ENCODE measurements at places on chromosomes 13 and 19. TPM values are rescaled to one million over a fixed set of nuclear protein-coding genes. Genes with fewer than 3 reads are reported as not detected.

Gene ZNF350
- total RNA-seq, result 3.6 TPM

Gene CCDC194
- not detected for total RNA-seq

Gene VAV1
- 6.4 TPM for total RNA-seq

Gene PGLYRP1
- total RNA-seq, result not detected

Gene TPTE2
- not detected for total RNA-seq

Gene NEK5
- 0.05 TPM for total RNA-seq

Gene VSTM1
- total RNA-seq, result 0.23 TPM

Gene TMEM272
- not detected for total RNA-seq

Gene CEACAM16
- 0.11 TPM for total RNA-seq

Gene ARGLU1
- total RNA-seq, result 33.6 TPM

Gene ZNF559
- 4.8 TPM for total RNA-seq

Gene ZNF850
- 0.41 TPM for total RNA-seq

Gene AP1M2
- total RNA-seq, result 36.9 TPM

Gene IGSF23
- 0.19 TPM for total RNA-seq

Gene SDHAF1
- 42.4 TPM for total RNA-seq

Gene IL11
- total RNA-seq, result 11.3 TPM

Gene C19orf67
- not detected for total RNA-seq

Gene MTUS2
- 0.01 TPM for total RNA-seq

Gene IZUMO4
- 0.30 TPM for total RNA-seq
